SK-N-DZ (cell line): ENCODE measurements at places on chromosomes 4 and X.

GRCh38 chr4:141534985-141535384 is 101.4 kb upstream of the IL15 start:
- no peak for DNase-seq

- no peak for DNase-seq
Observed at GRCh38 chr4:105196523-105197145, 50.0 kb downstream of the TET2 start.

DNA sequence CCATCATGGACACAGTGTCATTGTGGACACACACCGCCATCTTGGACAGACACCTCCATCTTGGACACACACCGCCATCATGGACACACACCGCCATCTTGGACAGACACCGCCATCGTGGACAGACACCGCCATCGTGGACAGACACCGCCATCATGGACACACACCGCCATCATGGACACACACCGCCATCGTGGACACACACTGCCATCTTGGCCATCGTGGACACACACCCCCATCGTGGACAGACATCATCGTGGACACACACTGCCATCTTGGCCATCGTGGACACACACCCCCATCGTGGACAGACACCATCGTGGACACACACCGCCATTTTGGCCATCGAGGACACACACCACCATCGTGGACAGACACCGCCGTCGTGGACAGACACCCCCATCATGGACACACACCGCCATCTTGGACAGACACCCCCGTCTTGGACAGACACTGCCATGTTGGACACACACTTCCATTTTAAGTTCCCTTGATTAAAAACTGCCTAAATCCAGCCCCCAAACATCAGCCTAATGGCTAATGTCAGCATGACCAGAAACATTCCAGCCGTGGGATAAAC is 9.1 kb downstream of the ASMTL start:
- no peak for DNase-seq

DNA sequence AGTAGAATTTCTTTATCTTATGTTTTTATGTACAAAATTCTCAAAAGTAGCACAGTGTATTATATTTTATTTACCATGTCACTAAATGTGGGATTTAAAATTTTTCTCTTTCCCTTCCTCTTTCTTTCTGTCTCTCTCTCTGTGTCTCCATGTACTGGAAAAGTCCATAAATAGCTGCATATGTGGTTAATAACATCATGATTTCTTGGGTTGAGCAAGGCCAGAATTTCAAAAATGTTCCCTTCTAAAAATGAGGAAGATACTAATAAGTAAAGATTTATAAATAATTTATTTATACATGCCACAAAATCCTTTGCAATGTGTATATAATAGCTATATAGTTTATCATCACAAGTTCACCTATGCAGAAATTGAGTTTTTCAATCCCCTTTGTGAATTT is 29.1 kb upstream of the DKK2 start:
- no peak for DNase-seq

DNA sequence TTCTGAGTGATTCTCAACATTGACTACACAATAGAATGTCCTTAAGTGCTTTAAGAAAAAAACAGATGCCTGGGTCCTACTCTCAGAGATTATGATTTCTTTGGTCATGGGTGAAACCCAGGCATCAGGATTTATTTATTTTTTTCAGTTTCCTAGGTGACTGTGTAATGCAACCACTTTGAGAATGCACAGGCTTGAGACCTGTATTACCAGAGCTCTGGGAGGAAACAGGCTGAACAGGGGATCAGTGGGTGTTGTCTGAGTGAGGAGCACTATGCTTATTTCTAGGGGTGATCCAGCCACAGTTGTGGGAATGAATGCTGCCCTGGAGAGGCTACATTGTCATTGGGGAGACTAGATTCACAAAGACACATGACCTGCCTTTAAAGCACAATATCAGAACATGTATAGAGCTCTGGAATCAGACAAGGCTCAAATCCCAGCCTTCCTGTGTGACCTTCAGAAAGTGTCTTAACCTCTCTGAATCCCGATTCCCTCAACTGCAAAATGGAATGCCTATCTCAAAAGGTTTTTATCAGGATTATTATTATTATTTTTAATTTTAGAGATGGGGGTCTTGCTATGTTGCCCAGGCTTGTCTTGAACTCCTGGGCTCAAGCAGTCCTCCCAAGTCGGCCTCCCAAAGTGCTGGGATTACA is 61.6 kb upstream of the PRPS1 start:
- no peak for DNase-seq

DNA sequence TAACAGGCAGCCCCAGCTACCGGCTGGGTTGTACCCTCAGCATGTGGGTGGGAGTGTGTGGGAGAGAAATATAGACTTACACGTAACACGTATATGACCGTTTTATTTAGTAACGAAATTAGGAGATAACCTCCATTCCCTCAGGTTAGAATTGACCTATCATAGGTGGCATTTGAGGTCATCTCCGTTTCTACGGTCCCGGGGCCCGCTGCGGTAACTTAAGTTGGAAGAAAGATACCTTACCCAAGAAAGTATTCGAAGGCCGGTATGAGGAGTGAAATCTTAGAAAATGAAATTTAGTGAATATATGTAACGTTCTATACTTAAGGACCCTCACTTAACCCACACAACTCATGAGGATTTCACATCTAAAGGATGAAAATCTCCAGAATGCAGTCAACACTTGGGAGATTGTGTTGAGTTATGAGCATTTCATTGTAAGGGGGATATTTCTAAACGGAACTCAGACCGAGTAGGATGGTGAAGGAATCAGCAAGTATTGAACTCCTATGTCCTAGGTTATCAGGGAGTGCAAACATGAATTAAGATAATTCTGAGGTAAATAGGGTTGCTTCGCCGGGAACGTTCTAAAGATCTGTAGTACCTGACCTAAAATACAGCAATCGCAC is 891 bp downstream of the CISD2 start:
- DNase-seq, result peak; percentile 4

DNA sequence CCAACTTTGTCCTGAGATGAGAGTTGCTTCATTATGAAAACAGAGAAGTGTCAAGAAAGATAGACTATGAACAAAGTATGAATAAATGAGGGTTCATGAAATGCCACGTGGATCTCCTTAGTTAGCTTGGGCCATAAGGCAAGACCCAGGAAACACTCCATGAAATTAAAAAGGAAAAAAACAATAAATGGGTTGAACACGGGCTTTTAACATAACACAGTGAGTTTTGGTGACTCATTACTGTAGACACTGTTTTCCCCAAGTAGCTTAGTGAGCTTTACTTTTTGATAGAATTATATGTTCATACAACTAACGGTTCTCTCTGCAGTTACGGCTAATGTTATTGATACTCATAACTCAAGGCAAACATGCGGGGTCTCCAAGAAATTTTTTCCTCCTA is 265.0 kb downstream of the DHX15 start:
- no peak for DNase-seq

DNA sequence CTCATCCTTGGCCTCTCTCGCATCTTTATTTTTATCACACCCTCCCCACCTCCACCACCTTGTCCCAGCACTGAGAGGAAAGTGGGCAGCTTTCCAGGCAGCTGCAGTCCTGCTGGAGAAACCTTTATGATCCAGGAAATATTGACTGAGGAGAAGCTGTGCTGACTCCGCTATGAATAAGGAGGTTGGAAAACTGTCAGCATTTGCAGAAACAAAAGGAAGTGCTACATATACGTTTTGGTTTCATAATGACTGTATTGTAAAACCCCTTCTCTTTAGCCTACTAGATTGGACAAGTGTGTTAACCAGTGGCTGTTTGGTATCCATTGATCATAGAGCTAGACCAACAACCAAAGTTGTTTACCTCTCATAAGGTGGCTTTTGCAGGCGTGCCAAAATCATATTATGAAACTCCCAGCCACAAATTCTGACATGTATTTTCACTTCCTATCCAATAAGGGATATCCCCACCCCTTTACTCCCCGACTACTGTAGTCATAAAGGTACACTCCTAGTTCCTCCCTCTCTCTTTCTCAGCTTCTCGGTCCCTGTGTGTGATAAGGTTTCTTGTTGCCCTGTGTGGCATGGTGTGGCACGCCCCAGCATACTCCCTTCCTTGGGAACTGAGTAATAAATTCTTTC is 88.4 kb downstream of the GPR143 start:
- DNase-seq, result no peak

- DNase-seq, result no peak
Observed at GRCh38 chr4:78226279-78226678, 169.2 kb downstream of the FRAS1 start.

DNA sequence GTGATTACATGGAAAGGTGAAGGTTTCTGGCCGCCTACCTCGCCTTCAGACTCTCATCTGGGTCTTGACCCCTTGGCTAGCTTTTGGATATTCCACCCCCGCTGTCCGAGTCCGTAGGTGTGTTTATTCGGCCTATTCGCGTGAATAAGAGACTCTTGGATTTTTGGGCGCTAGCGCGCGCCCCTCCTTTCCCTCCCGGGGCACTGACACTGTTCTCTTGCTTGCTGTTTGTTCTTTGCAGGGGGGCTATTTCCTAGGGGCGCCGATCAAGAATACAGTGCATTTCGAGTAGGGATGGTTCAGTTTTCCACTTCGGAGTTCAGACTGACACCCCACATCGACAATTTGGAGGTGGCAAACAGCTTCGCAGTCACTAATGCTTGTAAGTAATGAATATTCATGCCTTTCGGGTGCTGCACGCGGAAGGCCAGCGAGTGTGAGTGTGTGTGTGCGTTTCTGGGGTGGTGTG is 932 bp downstream of the GRIA2 start:
- no peak for DNase-seq

DNA sequence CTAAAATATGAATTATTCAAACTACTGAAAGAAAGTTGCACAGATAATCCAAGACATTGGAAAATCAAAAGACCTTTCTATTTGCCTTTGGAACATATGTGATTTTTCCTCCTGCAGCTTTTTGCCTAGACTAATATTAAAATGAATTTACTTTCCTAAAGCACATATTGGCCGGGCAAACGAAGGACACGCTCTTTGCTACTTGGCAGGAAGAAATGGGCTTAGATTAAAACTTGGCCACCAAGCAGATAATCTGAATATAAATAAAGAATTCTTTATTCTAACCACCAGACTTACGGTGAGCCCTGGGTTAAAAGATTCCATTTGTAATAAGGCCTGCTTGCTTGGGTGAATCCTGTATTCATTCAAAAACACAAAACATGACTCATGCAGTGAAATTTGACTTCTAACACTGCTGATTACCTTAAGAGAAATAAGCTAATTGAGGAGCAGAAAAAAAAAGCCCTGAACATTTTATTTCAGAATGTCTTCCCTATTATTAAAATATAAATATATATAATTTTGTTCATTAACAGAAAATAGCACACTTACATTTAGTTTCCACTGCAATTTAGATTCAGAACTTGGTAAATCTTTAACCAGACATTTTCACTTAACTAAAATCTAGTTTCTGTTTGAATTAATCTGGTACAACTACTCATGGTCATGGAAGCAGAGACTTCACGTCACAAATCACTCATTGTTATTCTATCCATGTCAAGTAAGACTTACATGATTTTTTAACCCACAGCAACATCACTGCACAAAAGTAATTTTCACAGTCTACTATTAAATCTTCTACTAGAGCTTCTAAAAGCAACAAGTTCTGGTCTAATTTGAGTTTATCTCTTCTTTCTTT is 116.1 kb upstream of the PLAC1 start:
- no peak for DNase-seq

DNA sequence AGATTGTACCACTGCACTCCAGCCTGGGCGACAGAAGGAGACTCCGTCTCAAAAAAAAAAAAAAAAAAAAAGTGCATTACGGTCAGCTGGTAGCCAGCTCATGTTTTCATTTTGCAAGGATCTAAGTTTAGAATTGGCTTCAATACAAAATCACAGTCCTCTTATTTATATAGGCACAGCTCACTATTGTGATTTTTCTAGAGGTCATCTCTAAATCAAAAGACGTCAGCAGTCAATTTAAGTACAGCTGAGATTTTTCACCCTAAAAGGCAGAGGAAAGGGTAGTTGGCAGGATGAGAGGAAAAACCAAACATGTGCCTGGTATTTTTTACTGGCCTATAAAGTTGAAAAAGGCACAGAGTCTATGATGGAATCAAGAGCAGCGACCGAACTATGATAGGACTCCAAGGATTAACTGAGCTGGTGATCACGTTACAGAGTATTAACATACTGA is 30.8 kb downstream of the ASB5 start:
- DNase-seq, result no peak

DNA sequence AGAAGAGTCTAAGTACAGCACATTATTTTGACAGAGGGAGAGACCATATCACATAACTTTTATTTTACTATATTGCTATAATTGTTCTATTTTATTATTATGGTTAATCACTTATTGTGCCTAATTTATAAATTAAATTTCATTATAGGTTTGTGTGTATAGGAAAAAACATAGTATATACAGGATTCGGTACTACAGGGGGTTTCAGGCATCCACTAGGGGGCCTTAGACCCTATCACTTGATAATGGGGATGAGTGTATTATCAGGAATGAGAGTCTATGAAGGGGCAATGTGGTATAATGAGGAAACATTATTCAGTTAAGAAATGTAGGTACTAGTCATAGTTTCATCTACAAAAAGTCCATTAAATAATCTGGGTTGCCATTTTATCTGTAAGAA is 833.1 kb downstream of the C4orf33 start:
- peak; percentile 3 for DNase-seq
